Activated CD8-positive, alpha-beta memory T cell treated with anti-CD3 and anti-CD28 coated beads for 1 hour (primary cell): ENCODE measurements at places on chromosomes 16 and 17.

- DNase-seq, result no peak
Measured at GRCh38 chr17:78448356-78448993, 70.0 kb downstream of the PGS1 start.

DNA sequence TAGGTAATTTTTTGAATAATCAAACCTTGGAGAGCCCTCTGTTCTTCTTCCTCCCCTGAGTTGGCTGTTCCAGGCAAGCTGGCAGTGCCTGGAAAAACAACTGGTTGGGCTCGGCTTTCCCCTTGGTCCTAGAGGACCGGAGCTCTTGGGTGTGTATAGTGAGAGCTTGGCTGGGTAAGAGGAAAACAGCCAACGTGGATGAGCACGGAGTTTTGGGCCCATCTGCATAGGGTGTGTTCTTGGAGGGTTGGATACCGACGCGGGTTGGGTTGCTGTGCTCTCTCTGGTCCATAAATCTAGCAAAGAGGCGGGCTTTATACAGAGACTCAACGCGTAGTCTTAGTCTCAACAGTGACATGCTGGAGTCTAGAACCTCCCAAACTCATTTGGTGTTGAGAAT, 23.2 kb downstream of the ITGB3 start:
- no peak for DNase-seq

DNA sequence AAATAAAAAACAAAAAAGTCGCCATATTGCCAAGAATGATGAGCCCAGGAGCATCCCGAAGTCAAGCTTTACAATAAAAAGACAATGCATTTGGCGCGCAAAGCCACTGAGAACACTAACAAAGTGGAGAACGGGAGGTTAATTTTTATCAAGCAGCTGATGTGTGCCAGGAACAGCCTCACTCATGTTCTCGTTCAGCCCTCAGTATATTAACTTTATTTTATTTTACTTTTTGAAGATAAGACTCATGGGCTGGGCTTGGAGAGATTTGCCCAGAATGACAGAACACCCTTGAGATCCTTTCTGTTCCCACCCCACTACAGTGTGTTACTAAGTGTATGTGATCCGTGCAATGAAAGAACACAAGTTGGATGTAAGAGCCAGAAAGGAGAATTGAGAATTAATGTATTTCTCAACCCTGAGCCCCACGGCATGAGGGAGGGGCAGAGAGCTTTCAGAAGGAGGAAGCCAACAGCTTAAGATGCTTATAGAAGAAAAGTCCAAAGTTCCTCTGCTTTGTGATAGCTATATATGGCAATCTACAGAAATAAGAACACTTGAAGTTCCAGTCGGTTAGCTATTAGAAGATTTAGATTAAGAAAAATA, 48.4 kb downstream of the COTL1 start:
- DNase-seq, result no peak

DNA sequence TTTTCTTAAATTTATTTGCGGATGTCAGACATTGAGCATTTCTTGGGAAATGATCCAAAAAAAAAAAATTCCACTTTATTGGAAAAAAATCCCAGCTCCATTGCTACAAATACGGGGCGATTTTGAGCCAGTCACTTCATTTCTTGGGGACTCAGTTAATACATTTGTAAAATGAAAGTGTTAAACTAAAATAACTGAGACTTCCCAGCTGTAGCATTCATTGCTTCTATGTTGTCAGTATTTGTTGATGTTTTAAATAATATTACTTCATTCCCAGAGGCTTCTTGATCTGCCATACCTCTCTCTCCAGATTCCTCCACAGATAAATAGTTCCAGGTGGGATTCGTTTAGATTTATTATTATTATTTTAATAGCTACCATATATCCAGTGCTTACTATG, 77.1 kb upstream of the HS3ST3A1 start:
- DNase-seq, result no peak

GRCh38 chr16:10682604-10683003, 12.1 kb downstream of the TEKT5 start:
- DNase-seq, result no peak

- DNase-seq, result no peak
Measured at GRCh38 chr17:46922487-46922803, 515 bp upstream of the GOSR2 start.

- no peak for DNase-seq
Measured at GRCh38 chr16:57383276-57384247, 11.3 kb downstream of the CX3CL1 start.

DNA sequence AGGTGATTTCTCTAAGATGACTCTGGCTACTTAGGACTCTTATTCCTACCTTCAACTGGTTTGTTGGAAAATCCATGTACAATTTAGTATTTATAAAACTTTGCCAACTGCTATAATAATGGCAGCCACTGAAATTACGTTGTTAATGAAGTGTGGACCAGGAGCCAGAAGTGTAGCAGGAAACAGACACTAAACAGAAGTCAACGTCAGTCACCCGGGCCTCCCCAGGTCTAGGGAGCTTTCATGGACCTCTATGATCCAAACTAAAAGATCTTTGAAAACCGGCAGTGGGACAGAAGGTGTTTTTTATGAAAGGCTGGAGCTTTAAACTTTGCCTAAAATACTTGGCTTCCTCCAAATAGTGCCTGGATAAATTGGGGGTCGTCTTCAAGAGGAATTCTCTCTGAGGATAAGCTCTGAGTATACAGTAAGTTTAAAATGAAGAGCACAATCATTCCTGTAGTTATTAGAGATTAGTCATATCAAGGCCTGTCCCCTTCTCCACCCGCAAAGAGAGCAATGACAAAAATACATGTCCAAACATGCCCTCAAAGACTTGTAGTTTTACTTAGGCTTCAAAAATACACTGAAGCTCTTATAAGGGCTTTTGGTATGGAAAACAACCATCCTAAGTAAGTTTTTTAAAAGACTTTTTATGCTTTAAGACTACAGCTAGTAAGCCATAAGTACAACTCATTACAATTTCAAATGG, 34.6 kb downstream of the DCUN1D3 start:
- DNase-seq, result no peak

DNA sequence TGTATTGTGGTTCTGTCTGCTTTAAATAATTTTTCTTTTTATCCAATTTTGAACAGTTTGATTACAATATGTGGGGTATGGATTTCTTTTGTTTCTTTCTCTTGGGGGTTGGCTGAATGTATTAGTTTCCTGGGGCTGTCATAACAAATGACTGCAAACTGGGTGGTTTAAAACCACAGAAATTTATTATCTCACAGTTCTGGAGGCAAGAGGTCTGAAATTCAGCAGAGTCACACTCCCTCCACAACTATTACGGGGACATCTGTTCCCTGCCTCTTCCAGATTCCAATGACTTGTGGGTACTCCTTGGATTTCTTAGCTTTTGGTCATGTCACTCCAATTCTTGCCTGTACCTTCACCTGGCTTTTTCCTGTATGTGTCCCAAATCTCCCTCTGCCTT, 23.7 kb downstream of the COX11 start:
- no peak for DNase-seq

- no peak for DNase-seq
Measured at GRCh38 chr17:27990100-27990499, 52.4 kb upstream of the NLK start.

GRCh38 chr17:31495022-31495885, 103.8 kb downstream of the RAB11FIP4 start:
- DNase-seq, result no peak

GRCh38 chr17:67993998-67994361, 2.3 kb downstream of the C17orf58 start:
- no peak for DNase-seq

GRCh38 chr16:56349711-56350161, 75.6 kb downstream of the AMFR start:
- no peak for DNase-seq

- no peak for DNase-seq
Measured at GRCh38 chr16:75083813-75084212, 32.8 kb downstream of the LDHD start.

DNA sequence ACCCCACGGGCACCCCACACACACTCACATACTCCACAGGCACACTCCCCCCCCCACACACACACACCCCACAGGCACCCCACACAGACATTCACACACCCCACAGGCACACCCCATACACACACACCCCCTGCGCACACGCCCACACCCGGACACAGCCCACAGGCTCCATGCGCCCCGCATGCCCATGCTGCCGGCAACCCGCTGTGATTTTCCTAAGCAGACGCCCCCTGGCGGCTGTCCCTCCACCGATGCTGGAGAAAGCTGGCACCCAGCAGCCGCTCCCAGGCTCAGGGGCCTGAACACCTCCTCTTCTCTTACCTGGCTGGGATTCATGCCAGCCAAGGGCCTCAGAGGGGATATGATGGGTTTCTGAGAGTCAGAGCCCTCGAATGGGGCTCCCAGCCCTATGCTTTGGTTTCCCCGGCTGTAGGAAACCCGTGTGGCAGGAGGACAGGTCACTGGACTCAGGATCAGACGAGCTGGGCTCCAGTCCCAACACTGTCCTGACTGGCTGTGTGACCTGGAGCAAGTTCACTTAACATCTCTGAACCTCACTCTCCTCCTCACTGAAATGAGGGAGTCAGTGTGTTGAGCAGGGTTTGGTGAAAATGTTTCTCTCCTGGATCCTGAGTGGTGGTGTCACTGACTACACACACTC, 19.6 kb upstream of the TNFRSF13B start:
- DNase-seq, result peak; percentile 71

DNA sequence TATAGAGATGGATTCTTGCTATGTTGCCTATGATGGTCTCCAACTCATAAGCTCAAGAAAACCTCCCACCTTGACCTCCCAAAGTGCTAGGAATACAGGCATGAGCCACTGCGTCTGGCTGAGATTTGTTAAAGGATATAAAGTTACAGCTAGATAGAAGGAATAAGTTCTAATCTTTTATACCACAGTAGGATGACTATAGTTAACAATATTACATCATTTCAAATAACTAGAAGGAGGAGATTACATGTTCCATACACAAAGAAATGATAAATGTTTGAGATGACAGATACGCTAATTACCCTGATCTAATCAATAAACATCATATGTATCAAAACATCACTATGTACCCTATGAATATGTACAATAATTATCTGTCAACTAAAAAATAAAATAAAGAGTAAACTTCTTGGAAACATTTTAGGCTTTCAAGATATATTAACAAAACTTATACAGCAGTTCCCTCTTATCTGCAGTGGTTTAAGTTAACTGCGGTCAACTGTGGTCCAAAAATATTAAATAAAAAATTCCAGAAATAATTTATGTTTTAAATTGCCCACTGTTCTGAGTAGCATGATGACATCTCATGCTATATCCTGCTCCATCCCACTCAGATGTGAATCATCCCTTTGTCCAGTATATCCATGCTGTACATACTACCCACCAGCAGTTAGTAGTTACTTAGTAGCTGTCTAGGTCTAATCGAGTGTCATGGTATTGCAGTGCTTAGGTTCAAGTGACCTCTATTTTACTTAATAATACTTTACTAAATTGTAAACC, 129.2 kb upstream of the NACA2 start:
- DNase-seq, result no peak

- no peak for DNase-seq
Measured at GRCh38 chr17:67312265-67312664, 54.1 kb downstream of the PSMD12 start.

DNA sequence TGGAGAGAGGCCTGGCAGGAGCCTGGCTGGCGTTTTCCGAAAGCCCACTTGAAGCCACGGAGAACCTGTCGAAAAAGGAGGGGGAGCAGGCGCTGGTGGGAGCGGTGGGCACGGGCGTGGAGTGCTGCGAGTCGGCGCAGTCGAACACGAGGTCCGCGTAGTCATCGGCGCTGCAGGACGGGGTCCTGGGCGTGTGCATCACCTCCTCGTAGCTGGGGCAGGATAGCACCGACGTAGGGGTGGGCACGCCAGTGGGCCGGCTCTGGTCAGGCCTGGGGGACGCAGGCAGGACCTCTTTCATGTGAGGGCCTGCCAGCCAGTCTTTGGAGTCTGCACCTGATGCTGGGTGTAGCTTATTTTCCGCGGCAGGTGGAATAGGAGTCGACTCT, 63.7 kb downstream of the ZNF778 start:
- no peak for DNase-seq
